ENCODE measurements at places on chromosomes 5 and 9.

- no peak for DNase-seq
Measured at GRCh38 chr5:117869596-117869995, 1118.8 kb downstream of the DTWD2 start.

DNA sequence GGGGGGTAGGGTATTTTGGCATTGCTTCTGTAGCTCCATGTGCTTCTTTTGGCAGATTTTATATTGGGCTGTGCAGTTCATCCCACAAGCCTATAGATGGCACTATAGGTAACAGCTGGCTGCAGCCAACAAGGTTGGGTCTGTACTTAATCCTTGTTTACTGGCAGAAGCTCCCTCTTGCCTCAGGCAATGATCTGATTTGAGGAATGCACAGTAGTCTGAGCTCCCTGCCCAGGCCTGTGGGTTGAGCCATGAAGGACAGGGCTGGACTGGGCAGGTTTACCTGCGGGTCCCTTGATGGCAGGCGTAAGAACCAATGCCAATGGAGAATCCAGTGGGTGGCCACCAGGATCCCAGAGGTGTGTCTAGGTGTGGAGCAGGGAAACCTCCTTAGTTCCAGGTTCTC is 11.7 kb upstream of the OR1J2 start:
- DNase-seq = peak; percentile 2

GRCh38 chr5:55036477-55036876 is 12.4 kb downstream of the GZMK start:
- DNase-seq = no peak

GRCh38 chr9:134136118-134136995 is 475 bp downstream of the WDR5 start:
- DNase-seq = peak; percentile 55

DNA sequence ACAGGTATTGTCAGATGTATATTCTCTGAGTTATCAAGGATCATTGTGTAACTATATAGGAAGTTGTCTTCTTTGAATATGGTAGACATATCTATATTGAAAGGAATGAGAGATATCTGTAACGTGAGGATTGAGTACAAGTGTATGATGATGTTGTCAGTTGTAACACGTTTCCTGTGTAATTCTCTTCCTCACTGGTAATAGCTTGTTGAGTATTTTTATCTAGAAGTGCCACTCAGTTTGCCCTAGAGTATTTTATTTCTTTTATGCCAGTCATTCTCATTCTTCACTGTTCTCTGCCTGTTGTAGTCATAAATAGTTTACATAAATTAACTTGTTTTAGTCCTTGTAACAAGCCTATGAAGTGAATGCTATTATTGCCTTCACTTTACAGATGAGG is 172.1 kb downstream of the BAAT start:
- DNase-seq = no peak

DNA sequence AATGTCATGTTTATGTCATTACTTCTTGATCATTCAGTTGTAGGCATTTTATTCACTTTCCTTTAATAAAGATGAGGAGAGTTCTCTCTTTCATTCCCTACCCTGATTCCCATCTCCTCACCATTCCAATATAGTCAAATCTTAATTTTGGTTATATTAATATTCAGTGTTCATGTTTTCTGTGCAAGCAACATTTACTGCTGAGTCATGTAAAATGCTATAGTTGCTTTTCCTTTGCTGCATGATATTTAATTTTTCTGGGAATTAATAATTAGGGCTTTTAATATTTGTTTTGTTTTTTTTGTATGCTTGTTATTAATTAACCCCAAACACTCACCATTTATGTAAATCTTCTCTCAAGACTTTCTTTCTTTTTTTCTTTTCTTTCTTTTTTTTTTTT is 18.5 kb downstream of the POU4F3 start:
- no peak for DNase-seq

- no peak for DNase-seq
Measured at GRCh38 chr5:143304836-143305475, 98.5 kb downstream of the NR3C1 start.

DNA sequence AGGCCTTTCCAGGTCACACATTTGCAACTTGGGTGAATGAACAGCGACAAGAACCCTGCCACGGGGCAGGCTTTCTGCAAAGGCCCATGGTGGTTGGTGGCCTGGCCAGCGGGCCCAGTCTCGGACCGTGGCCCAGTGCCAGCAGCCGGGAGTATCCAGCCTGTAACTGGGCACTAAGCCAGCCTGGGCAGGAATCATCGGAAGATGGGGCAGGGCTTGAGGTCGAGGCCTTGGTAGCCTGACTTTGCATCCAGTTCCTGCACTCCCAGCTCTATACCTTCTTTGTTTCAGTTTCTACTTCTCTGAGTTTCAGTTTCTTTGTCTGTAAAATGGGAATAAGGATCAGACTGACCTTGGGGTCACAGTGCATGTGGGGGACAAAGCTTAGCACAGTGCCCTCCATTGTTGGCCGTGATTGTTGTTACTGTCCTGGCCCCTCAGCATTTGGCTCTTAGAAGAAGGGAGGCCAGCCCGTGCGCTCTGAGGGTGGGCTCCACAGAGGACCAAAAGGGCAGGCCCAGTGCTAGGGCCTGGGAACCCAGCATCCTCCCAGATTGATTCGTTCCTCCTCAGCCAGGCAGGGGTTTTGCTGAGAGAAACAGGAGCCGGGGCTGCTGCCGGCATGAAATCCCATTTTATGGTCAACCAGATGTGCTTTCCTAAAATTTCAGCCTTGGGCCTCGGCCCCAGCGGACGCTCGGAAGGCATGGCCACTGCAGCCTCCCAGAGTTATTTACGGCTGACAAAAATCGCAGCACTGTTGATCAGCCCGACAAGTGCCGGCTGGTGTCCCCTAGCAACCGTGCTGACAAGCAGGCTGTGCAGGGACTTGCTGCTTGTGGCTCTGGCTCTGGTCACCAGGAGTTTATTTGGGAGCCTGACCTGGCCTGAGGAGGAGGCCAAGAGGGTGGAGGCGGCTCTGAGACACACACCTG is 43.6 kb downstream of the JADE2 start:
- DNase-seq = peak; percentile 45

- DNase-seq = no peak
Measured at GRCh38 chr5:132674671-132675506, 1.1 kb downstream of the IL4 start.

DNA sequence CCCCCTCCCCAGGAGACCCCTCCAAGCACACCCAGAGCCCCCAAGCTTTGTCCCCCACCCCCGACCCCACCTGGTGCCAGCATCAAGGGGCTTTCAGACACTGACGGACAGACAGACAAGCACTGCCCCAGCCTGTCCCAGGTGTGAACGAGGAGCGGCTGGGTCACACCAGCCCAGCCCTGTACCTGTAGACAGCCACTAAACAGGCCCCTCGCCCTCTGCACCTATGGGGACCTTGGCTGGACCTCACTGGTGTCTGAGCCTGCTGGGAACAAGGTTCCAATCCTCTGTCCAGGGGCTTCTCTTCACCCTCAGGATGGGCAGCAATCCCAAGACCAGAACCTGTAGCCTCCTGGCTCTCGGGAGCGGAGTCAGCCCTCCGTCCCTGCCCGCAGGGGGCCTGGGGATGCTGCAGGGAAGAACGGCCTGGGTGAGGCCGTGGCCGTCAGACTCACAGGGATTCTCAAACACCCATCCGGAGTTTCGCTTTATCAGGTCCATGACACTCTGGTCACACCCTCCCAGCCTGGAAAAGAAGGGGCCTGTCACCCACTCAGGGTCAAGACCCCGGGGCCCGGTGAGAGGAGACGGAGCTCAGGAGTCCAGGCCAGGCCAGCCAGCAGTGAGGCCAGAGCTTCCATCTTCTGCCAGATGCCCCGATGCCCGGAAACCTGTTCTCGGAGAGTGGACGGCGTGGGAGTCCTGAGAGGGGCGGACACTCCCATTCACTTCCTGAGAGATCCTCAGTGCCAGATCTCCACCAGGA is 2.8 kb downstream of the LCN6 start:
- no peak for DNase-seq

- no peak for DNase-seq
Measured at GRCh38 chr5:148840531-148840930, 14.1 kb downstream of the ADRB2 start.

- DNase-seq = no peak
Measured at GRCh38 chr5:78591138-78591612, 57.4 kb downstream of the LHFPL2 start.

All from right kidney (tissue), 9 donors.